Stimulated activated naive CD8-positive, alpha-beta T cell treated with anti-CD3 and anti-CD28 coated beads, Interleukin-15, amount 100 ng/mL, for 72 hours (primary cell): ENCODE measurements at places on chromosomes 3 and 15.

- no peak for DNase-seq
Observed at GRCh38 chr3:59542276-59542675, 492.5 kb upstream of the CFAP20DC start.

- DNase-seq = no peak
Observed at GRCh38 chr3:114418724-114419543, 125.1 kb downstream of the TIGIT start.

DNA sequence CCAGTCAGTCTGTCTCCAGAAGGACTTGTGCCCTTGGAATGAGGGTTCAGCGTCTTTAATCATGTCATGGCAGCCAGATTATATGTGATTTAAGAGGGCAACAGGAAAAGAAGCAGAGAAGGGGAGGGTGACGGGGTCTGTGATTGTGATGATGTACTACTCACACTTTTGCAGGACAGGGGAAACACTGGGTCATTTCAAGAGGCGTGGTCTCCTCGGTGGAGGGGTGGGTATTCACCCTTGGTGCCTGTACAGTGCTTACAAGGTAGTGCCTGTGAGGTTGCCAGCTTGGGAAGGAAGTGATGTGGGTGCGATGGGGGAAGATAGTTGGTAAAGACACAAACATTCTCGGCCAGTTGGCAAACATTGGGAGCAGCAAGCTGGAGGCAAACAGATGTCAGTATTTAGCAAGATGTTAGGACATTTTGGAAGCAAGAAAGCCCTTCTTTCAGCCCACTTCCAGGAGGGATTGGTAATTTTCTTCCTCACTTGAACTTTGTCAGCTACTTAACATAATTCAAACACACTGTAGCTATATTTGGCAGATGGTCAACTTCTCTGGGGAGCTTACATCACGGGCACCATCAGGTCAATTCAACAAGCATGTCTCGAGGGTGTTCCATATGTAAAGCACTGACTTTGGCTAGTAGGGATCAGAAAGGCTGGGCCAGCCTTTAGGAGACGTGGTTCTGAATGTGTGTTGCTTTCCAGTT lies 71.4 kb upstream of the ROPN1 start:
- no peak for DNase-seq

- no peak for DNase-seq
Observed at GRCh38 chr3:170761103-170761502, 108.9 kb downstream of the RPL22L1 start.

DNA sequence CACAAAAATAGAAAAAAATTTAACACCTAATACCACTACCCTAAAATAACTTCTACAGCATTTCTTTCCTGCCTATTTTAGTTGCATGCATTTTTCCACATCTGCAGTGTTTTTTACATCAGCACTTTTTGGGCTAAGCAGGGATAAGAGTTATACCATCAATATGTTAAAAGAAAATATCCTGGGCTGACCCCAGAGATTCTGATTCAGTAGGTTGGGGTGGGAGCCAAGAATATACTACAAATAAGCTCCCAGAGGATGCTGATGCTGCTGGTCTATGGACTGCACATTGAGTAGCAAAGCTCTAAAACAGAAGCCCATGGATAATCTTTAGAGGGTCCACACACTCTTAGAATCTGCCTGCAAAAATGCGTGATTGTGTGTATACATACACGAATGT lies 14.8 kb downstream of the FYCO1 start:
- no peak for DNase-seq

GRCh38 chr3:184663756-184664155 lies 48.1 kb downstream of the MAGEF1 start:
- no peak for DNase-seq

- no peak for DNase-seq
Observed at GRCh38 chr3:18012436-18012835, 270.0 kb upstream of the TBC1D5 start.

- no peak for DNase-seq
Observed at GRCh38 chr3:173045770-173046382, 95.2 kb downstream of the SPATA16 start.

- DNase-seq = no peak
Observed at GRCh38 chr3:117036259-117036799, 326.8 kb downstream of the TUSC7 start.

DNA sequence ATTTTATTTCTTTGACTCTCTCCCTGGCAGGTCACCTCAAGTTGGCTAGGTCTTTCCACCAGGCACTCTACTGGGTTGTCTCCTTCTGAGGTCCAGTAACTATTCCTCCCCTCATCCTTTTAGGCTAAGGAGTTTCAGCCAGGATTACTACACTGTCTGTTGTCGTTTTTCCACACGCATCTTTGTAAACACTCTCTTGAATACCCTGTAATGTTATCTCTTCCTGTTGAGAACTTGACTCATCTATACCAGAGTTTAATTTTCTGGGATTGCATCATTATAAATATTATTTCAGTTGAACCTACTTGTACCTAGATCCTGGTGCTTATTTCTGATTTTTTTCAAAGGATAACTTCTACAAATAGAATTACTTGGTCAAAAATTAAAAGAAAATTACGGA lies 138.3 kb downstream of the SQOR start:
- no peak for DNase-seq

DNA sequence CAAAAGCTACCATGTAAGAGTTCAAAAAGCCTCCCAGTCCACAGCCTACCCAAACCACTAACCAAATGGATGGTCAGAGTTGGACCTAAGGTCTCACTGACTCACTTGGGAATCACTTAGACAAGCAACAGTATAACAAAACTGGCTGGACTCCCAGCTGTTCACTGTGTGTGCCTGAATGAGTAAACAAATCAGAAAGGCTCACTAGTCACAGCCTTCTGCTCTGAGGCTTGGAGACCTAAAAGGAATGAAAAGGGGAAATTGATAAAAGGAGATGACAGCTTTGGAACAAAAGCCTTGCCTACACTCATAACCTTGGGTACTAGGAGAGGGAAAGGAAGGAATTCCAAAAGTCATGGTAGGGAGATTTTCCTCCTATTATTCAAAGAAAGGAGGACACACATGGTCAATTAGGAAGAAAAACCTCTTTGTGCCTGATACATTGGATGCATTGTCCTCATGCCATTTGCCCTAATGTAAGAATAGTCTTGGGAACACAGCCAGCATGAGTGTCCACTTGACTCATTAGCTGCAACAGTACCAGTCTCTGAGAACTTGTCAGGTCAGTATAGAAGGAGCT lies 92.3 kb downstream of the FRMD5 start:
- no peak for DNase-seq

GRCh38 chr3:47617086-47618010 lies 38.7 kb upstream of the CSPG5 start:
- DNase-seq = no peak

GRCh38 chr3:49966233-49966942 lies 26.4 kb downstream of the RBM6 start:
- no peak for DNase-seq

- peak; percentile 34 for DNase-seq
Observed at GRCh38 chr3:12948891-12949711, 107.7 kb upstream of the RPL32 start.

DNA sequence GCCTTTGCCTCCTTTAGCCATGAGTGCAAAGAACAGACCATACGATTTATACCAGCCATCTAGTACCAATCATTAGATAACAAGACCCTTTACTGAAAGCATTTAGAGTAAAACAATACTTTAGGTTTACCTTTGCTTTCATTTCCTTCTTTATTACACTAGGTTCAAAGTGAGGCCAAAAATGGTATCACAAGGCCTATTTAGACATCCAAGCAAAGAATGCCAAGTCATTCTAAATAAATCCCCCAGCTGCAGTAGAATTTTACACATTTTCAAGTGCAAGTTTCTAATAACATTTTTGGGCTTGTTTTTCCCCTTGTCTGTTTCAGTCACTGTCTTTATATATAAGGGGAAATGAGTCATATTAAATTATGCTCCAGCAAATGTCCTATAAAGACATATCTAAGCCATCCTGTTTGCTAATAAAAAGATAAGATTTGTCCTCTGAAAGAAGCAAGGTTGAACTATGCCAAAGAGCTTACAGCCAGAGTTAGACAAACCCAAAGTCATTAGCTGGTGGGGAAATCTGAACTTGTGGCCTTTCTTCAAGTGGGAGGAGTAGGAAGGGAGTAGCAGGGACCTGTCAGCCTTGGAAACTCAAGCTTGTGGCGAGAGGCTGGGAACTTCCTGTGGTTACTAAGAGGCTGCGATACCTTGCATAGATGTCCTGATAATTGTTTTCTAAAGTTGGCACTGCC lies 232.7 kb downstream of the MECOM start:
- no peak for DNase-seq

GRCh38 chr15:51185213-51186159 lies 90.8 kb upstream of the TNFAIP8L3 start:
- no peak for DNase-seq

DNA sequence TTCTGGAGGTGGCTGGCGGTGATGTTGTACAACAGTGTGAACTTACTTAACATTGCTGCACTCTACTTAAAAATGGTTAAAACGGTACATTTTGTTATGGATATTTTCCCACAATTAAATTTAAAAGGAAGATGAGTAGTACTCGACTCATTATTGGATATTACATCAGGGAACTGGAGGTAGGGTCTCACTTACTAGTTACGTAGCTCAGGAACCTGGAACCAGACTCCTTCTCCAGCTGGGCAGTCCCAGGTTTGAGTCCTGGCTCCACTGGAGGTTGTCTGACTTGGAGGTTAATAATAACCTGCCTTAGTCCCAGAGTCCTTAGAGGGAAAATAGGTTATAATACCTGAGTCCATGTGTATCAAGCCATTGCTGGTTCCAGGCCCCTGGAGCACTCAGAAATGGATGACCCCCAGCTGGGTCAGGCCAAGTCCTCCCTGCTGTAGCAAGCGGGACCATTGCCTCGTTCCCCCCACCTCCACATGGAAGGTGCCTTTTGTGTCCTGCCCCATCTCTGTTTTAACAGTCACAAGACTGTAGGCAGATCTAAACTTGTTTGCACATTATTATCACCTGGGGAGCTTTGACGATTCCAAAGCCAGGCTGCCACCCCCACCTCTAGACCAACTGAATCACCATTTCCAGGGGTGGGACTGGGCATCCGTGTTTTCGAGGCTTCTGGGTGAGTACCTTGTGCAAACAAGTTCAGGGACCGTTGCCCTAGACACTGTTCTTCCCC lies 126.6 kb downstream of the IGF1R start:
- DNase-seq = no peak

DNA sequence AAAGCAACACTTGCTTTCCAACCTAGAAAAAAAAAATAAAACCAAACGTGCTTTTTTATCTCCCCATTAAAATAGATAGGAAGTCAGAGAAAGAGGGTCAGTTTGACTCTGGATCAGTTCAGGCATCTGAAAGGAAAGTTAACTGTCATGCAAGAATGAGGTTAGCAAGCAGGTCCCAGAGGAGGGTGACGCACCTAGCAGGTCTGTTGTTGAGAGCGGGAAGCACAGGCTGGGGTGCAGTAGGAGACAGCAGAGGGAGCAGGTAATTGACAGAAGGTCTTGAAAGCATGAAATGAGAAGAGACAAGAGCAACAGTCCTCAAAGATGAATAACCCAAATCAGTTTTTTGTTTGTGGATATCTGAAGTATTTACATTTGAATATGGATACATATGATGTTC lies 82.5 kb downstream of the ANO10 start:
- no peak for DNase-seq
